Activated CD8-positive, alpha-beta T cell treated with anti-CD3 and anti-CD28 coated beads for 36 hours (primary cell): ENCODE measurements at places on chromosomes 7 and 10.

- DNase-seq, result no peak
Measured at GRCh38 chr7:34362621-34363020, 295.4 kb upstream of the NPSR1 start.

DNA sequence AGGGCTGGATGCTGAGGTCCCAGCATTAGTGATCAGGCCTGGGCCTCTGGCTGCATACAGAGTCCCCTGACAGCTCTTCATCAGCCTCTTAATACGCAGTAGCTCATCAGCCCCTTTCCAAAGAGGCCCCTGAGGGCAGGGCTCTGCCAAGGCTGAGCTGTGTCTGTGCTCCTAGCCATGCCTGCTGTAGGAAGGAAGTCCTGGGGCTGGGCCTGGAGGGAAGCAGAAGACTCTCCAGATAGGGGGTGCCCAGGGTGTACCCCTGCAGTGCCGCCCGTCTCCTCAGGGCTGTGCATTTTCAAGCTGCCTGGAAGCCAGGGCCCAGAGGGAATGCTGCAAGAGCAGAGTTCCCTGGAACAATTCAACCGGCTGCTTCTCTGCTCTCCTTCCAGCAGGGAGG is 7.3 kb upstream of the RET start:
- DNase-seq, result no peak

DNA sequence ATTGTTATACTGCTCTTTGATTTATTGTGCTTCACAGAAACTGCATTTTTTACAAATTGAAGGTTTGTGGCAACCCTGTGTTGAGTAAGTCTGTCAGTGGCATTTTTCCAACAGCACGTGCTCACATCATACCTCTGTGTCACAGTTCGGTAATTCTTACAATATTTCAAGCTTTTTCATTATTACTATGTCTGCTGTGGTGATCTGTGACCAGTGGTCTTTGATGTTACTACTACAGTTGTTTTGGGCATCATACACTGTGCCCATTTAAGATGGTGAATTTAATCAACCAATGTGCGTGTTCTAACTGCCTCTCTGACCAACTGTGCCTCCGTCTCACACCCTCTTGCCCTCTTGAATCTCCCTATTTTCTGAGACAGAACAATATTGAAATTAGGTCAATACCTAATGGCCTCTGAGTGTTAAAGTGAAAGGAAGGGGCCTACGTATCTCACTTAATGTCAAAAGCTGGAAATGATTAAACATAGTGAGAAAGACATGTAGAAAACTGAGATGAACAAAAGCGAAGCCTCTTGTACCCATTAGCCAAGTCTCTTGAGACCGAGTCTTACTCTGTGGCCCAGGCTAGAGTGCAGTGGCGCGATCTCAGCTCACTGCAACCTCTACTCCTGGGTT is 20.2 kb upstream of the ASL start:
- no peak for DNase-seq

DNA sequence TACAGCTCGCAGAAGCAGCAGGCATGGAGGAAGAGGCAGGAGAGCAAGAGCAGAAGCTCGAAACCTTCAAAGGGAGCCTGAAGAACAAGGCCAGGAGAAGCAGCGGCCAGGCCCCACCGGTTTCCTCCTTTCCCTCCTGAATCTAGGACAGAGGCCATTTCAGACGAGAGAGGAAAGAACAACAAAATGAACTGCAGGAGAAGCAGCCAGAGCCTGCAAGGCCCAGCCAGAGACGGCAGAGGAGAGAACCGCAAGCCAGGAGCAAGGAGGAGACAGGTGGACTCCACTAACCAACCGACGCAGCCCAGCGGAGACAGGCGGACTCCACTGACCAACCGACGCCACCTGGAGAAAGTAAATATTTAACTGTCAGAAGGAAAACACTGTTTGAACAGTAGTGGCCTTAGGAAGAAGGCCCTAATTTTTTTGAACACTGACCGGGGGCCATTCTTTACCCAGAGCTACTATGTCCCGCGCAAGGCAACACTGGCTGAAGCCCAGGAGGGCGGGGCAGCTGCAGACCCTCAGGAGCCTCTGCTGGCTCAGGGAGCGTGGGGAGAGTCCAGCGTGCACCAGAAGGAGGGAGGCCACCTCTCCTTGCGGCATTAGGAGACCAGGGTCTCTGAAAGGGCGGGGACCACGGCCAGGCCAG is 559.2 kb downstream of the PTPRN2 start:
- no peak for DNase-seq

- no peak for DNase-seq
Measured at GRCh38 chr7:34177476-34177875, 272.1 kb downstream of the BMPER start.

- no peak for DNase-seq
Measured at GRCh38 chr10:90051474-90051873, 350.1 kb downstream of the KIF20B start.

- DNase-seq, result no peak
Measured at GRCh38 chr7:110962374-110962773, 128.6 kb upstream of the LRRN3 start.

DNA sequence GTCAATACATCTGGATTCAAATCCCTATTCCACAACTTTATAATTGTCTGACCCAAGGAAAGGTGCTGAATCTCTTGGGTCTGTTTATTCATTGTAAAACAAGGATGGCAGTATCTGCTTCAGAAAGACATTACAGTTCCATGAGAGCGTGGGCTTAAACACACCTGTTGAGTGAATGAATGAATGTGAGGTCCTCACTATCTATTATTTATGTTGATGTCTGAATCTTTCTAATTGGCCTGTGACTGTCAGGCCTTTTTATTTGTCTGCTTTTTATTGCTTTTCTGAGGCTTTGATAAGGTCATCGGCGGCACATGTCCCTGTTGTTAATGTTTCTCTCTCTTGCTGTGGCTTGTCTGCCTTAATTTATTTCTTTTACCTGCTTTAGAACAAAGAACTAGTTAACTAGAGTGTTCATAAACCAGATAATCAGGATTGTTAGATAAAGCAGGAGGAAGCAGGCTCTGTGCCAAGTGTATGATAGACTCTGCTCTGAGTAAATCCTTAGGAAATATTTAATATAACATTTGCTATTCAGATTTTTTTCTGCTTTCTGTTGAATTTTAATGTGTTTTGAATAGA is 42.3 kb upstream of the CYCS start:
- DNase-seq, result no peak

- no peak for DNase-seq
Measured at GRCh38 chr10:119896937-119897770, 4.6 kb downstream of the SEC23IP start.

DNA sequence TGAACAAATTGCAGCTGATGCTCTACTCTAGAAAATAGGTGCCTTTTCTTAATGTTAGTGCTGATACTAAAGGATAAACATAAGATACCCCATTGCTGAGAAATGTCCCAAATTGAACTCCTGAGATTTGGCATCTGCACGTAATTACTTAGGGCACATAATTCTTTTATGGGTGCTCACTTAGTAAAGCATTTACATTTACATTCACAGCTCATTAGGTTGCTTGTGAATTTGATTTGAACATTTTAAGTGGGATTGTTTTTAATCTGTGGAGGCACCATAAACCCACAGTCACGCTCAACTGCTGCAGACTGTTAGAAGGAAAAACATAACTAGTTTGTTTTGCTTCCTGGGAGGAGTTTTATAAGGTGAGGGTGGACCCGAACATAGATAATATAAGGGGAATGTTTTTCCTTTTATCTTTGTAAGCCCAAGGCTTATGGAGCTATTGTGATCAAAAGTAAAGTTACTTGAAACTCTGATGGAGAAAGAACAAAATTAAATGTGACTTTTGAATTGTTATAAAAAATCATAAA is 560.8 kb downstream of the REEP3 start:
- DNase-seq, result no peak

- DNase-seq, result no peak
Measured at GRCh38 chr7:36017111-36017510, 135.9 kb upstream of the EEPD1 start.

- no peak for DNase-seq
Measured at GRCh38 chr10:17905491-17905890, 46.2 kb upstream of the SLC39A12 start.

DNA sequence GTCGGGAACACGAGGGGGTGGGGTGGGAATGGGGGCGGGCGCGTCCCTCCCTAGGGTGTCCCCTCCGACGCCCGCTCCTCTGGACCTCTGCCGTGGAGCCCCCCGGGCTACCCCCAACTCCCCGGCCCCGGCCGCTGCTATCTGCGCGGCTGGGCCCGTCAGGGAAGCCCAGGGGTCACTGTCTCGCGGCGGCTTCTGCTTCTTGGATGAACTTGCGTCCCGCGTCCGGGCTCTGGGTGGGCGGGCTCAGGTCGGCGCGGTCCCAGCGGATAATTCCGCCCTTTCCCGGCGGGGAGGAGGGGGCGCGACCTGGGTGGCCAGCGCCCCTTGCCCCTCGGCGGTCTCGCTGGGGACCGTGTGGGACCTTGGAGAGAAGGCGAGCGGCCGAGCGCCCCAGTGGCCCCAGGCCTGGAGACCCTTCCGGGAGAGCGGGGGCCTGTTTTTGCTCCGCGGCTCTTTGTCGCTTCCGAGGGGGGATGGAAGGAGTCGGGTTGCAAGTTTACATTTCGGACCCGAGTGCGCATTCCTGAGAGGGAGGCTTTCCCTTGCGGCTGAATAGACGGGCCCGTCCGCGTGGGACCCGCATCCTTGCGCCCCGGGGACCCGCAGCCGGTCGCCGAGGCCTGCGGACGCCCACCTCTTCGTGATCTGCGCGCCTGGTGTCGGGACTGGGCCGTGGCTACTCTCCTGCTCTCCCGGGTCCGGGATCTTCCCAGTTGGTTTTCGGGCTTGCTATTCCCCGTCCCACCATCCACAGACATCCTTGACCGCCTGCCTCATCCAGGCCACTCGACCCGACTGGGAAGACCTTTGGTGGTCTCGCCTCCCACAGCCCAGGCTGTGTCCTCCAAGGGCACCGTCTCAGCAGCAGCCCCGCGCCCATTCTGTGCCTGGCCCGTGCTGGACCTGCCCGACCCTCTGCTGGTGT is 812 bp downstream of the DOCK1 start:
- DNase-seq, result no peak

DNA sequence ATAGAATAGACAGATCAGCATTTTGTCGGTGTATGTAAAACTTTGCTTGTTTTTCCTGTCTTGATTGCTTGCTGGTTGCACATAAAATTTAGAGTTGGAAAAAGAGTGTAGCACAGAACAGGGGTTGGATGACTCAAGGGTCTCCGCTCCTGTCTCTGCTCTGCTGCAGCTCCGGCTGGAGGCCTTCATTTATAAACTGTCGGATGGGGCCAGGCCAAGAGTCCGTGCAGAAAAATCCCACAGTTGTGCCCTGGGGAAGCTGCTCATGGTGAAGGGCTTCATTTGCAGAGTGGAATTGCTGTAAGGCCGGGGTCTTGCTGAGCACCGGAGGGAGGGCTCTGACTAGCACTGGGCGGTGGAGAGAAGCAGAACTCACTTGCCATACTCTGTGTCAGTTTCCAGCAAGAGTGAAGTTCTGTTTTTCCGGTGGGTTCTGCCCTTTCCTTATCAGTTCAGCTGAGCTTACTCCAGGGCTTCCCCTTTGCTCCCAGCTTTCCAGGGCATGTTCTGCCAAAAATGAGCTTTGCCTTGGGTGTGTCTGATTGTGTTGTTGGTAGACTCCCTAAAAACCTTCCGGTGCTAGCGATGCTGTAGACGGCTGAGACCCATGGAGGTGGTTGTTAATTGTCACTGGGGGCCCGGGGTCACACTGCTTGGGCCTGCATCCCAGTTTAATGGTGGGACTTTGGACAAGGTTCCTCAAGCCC is 67.2 kb downstream of the CAMK1D start:
- no peak for DNase-seq

DNA sequence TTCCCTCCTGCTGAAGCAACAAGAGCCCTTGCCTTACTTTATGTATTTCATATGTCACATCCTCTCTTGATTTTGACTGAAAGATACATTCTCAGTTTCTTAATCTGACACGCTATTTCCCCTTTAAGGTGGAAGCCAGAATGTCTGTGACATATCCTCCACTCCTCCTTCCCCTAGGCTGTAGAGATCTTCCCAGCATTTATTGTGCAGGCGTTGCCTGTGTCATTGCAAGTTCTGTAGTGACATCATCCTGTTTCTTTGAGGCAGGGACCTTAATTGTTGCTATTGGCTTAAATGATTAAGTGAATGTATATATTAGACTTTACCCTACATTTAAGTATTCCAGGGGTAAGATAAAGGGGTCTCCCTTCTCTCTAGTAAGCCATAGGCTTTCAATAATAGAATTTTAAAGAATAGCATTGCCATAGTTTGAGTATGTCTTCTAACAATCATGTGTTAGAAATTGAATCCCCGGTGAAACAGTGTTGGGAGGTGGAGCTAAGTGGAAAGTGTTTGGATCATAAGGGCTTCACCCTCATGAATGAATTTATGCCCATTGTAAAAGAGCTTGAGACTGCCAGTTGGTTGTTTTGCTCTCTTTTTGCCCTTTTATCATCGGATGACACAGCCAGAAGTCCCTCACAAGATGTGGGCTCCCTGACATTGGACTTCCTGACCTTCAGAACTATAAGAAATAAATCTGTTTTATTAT is 189.5 kb upstream of the CDC14C start:
- no peak for DNase-seq

- no peak for DNase-seq
Measured at GRCh38 chr7:149862156-149862555, 11.6 kb upstream of the ATP6V0E2 start.

- DNase-seq, result no peak
Measured at GRCh38 chr10:3469639-3470020, 297.0 kb upstream of the PITRM1 start.

- DNase-seq, result no peak
Measured at GRCh38 chr10:61390851-61391250, 62.3 kb downstream of the TMEM26 start.

- DNase-seq, result no peak
Measured at GRCh38 chr10:33315891-33316290, 18.6 kb downstream of the NRP1 start.

- DNase-seq, result no peak
Measured at GRCh38 chr10:86295791-86296190, 70.8 kb downstream of the GRID1 start.

- DNase-seq, result no peak
Measured at GRCh38 chr7:97006816-97007582, 1.6 kb downstream of the DLX6 start.

- no peak for DNase-seq
Measured at GRCh38 chr7:92809397-92809759, 27.0 kb downstream of the CDK6 start.

DNA sequence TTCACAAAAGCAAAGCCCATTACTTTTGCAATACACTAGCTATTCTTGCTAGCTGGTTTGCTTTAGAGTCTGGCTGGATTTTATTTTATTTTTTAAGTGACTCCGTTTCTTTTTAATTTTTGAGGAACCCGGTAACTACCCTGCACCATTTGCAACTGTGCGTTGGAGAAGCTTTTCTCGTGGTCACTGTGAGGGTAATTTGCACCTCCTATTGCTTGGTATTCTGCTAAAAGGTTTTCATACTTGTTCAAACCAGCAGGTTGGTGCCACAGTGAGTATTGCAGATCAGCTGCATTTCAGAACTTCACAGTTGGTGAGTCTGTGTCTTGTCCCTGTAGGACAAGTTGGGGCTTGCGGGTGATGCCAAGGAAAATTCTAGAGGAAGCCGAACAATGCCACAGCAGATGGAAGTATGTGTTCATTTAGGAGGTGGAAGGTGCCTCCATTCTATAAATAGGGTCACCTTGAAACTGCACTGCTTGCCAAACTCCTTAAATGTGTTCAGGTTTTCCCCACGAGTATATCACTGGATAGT is 3.9 kb upstream of the NMT2 start:
- DNase-seq, result no peak

- no peak for DNase-seq
Measured at GRCh38 chr7:152910545-152911225, 151.1 kb downstream of the ACTR3B start.
